ENCODE measurements at places on chromosomes 4 and X. TPM values are rescaled to one million over a fixed set of nuclear protein-coding genes. Genes with fewer than 3 reads are reported as not detected.
A peak's percentile ranks its signal among the peaks of the same experiment; 100 is the strongest.

- no peak for DNase-seq
Measured at GRCh38 chr4:33722800-33723516, 2521.4 kb downstream of the ARAP2 start.

GRCh38 chrX:106711375-106711774 is 15.1 kb upstream of the RNF128 start:
- no peak for DNase-seq

DNA sequence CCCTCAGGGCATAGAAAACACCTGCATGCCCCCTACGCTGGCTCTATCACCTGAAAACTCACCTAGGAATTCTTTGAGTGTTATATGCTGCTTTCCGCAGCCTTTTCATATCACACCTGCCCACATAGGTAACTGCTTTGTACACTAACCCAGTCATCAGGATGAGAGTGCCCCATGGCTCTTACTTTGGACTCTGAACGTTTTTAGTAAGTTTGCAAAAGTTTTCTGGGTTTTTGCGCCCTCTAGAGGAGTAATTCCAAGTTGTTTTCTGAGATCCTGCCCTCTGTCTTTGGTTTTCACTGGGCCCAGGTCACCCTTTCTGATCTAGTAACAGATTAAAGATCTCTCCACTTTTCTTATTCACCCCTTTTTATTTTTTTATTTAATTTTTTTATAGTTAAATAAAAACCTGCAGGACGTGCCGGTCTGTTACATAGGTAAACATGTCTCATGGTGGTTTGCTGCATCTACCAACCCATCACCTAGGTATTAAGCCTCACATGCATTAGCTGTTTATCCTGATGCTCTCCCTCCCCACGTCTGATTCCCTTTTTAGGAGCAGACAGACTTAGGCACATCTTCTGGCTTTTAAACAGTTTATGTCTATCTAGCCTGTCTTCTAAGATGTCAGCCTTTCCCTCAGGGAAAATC is 139.2 kb downstream of the NWD2 start:
- DNase-seq = no peak

GRCh38 chr4:48668254-48669017 is 111.6 kb downstream of the FRYL start:
- no peak for DNase-seq

DNA sequence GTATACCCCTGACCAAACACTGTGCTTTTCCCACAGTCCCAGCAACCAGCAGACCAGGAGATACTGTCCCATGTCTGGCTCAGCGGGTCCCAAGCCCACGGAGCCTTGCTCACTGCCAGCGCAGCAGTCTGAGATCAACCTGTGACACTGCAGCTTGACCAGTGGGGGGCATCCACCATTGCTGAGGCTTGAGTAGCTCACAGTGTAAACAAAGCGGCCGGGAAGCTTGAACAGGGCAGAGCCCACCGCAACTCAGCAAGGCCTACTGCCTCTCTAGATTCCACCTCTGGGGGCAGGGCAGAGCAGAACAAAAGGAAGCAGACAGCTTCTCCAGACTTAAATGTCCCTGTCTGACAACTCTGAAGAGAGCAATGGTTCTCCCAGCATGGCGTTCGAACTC is 58.1 kb downstream of the SLC10A6 start:
- DNase-seq = no peak

GRCh38 chrX:9917861-9918260 is 49.3 kb upstream of the CLDN34 start:
- DNase-seq = no peak

GRCh38 chr4:154078504-154079350 is 289.8 kb upstream of the SFRP2 start:
- DNase-seq = no peak

DNA sequence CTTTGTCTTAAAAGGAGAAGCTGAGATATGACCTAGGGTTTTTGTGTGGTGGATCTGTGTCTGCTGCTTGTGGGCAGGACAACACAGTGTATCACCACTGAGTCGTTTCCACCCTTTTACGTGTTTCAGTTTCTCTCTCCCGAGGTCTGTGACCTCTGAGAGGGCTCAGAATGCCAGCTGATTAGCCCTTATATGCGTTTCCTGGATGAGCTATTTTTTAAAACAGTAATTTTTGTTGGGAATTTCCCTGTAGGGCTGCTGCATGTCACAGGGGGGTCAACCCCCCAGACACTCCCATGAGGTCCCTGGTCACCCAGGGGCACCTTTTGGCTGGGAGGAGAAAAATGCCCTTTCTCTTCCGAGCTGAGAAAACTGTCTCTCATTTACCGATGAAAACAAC is 170.4 kb upstream of the CASK start:
- DNase-seq = no peak

- DNase-seq = no peak
Measured at GRCh38 chrX:39439906-39440798, 638.9 kb downstream of the MID1IP1 start.

DNA sequence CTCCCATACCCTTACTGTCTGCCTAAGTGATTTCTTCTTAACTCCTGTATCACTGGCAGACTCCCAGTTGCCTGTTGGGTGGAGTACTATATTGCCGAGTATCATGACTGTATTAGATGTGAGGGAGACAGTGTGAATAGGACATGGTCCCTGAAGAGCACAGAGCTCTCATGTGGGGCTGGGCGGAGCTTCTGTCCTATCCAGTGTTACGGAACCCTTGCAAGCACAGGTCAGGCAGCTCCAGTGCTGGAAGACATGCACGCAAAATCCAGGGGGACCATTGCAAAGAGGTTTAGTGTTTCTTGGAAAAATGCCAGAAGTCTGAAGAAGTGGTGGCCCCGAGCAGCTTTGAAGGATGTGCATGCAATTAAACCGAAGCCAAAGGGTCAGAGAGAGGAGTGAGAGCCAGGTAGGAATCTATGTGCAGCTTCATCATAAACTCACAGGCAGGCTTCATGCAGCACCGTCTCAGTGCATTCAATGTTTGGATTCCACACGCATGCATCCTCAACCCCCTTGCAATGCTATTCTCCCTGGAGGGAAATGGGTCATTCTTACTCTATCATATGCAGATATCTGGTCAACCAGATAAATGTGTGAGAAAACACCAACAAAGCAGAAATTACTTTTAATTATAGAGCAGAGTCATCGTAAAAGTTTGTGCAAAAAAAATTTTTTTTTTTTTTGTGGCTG is 49.7 kb upstream of the DHRSX start:
- no peak for DNase-seq

GRCh38 chr4:55321707-55322264 is 24.3 kb upstream of the SRD5A3 start:
- DNase-seq = no peak

GRCh38 chrX:110322603-110323002 is 4.7 kb upstream of the AMMECR1 start:
- no peak for DNase-seq

DNA sequence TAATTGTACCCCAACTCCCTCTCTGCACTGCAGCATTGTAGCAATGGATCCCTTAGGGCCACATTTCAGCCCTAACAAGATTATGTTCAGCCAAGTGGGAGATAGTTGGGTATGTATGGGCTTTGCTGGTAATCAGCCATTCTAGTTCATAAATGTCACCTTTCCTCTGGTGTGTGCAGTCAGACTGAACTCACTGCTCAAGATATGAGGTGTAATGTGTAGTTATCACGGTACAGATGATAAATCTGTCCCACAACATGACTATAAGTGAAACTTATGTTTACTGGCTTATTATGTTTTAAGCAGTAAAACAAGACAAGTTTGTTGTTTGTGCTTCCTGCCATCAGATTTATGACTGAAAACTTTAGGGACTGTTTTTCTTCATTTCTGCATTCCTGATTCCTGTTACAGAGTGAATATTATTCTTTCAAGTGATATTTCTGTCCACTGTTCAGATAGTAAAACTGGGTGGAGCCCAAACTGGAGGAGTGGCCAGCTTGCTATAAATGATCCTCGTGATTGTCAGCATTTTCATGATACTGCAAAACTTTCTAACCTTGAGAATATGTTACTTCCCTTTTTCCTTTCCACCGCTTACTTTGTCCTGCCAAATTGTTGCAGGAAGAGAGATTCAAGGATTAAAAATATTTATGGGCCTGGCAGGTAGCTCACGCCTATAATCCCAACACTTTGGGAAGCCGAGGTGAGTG is 44.9 kb downstream of the ANAPC4 start:
- no peak for DNase-seq

DNA sequence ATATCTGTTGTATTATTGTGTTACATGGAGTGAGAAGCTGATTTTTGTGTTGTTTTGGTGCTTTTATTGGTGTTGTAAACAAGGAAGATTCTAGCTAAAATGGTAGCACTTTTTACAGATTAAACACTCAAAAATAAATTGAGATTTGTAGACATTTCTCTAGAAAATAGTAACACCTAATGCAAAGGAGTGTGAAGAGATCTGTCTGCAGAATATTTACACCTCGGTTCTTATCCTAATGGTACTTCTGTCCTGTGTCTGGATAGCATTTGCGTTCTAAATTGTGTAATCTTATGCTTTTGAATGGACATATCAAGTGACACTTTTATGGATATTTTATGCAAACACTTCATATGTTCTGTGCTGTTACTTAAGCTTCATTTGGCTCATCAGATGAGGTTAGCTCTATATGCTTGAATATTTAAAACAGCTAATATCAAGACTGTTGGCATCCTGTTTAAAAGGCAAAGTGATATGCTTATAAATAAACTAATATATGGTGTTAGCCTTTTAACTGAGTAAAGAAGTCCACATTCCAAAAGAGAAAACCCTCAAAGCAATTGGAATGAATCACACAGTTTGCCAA is 6.0 kb downstream of the PCDH7 start:
- no peak for DNase-seq

- DNase-seq = no peak
Measured at GRCh38 chrX:103629318-103630170, 769 bp downstream of the TCEAL1 start.

DNA sequence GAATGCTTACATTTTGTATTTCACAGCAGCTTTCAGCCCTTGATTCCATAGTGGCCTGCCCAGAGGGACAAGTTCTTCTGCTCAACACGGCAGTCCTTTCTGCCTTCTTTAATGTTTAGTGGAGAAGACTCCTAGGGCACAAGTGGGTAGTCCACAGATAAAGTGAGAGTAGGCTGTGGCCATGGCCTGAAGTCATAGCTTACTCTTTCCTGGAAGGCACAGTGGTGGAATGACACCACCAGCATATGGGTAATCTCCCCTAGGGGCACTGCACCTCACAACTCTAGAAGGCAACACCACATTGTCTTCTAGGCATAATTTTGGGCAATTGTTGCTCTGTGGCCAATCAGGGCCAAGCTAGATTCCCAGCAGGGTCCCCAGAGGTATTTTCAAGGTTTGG is 155.4 kb upstream of the MAMLD1 start:
- DNase-seq = no peak

GRCh38 chr4:3201718-3202702 is 46.9 kb upstream of the MSANTD1 start:
- peak; percentile 84 for DNase-seq

DNA sequence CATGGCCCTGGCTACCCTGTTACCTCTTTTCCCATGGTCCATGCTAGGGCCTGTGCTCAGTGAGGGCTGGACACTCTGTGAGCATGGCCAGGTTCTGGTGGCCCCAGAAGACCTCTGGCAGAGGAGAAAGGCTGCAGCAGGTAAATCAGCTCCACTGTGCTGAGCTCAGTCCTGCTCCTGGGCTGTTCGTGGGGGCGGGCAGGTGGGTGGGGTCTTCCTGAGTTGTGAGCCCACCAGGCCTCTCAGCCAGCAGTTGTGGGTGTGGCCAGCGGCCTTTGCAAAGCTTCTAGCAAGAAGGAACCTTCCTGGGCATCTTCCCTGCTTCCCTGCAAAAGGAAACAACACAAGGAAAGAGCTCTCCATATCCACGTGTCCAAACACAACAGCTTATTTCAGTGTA is 85.3 kb upstream of the STX18 start:
- no peak for DNase-seq

GRCh38 chrX:55759478-55759877 is 41.9 kb downstream of the RRAGB start:
- no peak for DNase-seq

- DNase-seq = no peak
Measured at GRCh38 chrX:99242001-99242400, 1168.1 kb downstream of the PCDH19 start.

DNA sequence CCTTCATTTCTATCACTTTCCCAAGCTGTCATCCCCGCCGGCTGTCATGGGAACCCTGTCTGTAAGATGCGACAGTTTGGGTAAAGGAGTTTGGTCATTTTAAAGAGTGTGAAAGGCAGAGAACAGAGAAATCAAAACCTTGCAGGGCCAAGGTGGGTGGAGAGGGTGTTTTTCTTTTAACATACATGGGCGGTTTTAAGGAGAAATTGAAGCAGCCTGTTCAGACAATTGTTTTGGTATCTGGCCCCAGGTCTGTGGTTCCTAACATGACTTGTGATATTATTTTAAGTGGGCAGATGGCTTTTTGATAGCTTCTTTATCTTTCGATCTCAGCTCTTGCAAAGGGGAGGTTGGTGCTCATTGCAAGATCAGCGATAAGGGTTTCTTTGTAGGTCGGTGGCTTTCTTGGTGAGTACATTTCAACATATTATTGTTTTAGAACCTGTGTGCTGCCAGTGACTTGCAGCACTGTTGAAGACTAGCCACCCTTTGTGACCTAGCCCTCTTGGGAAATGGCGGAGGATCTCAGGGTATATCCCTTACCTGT is 3.7 kb downstream of the PPP1R3F start:
- DNase-seq = no peak

AMTN gene
- total RNA-seq = 0.57 TPM

VEGFD gene
- total RNA-seq = 0.05 TPM

MMGT1 gene
- total RNA-seq = 8.7 TPM

OTUD6A gene
- not detected for total RNA-seq

SFRP2 gene
- total RNA-seq = 1.7 TPM

F8A2 gene
- total RNA-seq = not detected

Measured in thymus (tissue), 14 donors.